GM10248 (cell line): ENCODE measurements at places on chromosomes 5 and 9.

- no peak for DNase-seq
These were observed 220.0 kb downstream of the TSSK1B start for GRCh38 chr5:113214606-113215323.

DNA sequence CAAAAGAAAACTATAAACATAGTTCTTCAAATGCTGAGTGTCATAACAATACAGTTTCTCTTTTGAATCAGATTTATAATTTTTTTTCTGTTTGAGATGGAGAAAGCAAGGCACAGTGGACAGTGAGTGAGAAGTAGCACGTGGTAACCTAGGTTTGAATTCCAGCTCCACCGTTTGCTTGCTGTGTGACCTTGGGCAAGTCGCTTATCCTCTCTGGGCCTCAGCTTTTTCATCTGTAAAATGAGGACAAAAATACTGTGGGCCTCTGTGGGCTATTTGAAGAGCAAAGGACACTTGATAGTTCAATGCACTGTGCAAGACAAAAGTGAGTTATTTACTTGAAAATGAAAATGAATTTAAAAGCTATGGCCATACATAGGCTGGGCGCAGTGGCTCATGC, 187.7 kb upstream of the TBCA start:
- no peak for DNase-seq

- DNase-seq: no peak
These were observed 43.6 kb downstream of the JADE2 start for GRCh38 chr5:134568761-134569695.

GRCh38 chr5:169728-170094, 21.6 kb upstream of the LRRC14B start:
- no peak for DNase-seq

DNA sequence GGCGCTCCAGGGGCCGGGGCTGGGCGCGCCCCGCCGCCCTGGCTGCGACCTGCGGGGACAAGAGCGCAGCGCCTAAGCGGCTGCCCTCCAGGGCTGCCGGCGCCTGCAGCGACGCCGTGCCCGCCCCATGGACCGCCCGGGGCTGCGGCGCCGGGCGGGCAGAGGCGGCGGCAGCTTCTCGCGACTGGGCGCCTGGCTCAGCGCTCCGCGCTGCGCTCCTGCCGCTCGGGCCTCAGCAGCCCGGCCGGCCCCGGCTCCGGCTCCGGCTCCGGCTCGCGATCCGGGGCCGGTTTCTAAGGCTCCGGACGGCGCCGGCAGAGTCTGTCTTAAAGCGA, at the start of gene PITX1:
Gene PITX1 (minus strand): TSS at position 328 of the 335 bp plus-strand sequence. CDS start 347 bp downstream, outside the sequence.
- DNase-seq: no peak

DNA sequence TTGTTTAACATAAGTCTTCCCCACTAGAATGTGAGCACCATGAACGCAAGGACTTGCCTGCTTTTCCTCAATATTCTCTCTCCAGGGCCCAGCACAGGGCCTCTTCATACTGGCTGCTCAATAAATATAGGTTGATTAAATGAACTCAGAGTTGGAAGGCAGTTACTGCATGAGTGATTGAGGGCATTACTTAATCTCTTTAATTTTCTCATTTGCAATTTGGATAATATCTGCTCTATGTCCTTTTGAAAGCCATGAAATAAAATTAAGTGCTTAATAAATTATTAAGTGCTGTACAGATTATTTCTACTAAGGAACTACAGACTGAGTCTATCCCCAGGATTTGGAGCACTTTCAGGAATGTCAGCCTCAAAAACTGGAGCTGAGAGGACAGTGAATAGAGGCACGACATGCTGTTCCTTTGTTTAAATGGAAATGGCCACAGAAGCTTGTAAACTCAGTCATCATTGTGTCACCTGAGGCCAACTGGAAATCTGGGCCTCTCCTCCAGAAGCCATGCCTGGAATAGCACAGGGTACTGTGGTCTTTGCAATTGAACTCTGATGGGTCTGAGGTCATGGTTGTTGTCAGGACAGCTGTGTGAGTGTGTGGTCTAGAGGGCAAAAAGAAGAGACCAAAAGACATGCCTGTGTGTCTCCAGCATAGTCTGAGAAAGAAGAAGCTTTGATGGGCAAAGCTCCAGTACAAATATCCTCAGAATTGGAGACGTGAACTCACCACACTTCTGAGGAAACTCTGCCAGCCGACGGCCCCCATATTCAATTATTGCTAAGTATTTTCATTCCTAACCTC, 86.1 kb downstream of the SH3TC2 start:
- no peak for DNase-seq

DNA sequence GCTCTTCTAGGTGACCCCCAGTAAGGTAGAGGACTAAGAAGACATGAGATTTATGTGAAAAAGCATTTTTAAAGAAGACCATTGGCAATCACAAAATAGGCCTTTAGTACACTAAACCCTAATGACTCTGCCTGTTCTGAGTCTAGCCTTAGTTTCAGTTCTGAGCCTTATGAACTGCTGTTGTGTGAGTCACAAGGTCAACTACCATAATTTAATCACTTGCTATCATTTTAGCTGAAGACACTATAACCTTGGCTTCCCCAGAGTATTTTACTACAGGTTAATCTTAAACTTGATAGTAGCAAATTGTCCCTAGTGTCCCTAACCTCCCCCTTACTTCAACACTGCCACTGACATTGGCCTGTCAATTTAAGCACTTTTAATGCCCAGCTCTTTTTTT, 34.4 kb downstream of the APC start:
- no peak for DNase-seq
